ENCODE measurements at places on chromosomes 3 and 15.

DNA sequence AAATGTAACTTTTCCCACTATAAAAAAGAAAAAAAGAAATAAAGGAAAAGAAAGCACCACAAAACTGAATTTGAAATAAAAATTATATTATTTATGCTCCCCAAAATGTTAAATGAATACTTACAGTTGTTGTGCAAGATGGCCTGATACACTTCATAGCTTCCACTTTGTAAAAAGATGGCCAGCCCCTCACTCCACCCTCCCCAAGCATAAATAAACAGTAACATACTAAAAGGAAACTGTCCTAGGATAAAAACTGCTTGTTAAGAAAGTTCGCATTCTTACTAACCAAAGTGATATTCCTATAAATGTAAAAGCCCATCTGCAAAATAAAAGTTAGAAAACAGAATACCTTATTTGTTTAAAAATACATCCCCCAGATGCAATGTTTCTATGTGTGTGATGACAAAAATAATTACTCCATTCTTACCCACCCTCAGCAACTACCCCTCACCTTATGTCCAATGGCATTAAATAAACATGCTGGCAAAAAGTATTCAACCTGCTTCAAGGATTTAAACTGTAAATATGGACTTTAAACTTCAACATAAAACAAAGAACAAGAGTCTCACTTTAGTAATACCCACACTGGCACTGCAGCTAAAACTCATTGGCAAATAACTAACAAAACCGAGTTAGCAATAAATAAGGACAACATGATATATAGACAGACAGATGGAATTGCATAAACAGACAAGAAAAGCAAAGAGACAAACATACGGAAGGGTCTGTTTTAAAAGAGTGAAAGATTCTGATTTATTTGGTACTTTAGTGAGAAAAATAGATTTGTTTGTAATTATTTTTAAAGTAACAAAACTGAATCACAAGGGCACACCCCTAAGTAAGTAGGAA lies 47.7 kb downstream of the ZBTB20 start:
- no peak for DNase-seq

- DNase-seq = no peak
Measured at GRCh38 chr3:33758864-33759263, 39.6 kb upstream of the PDCD6IP start.

GRCh38 chr3:63245726-63246241 lies 32.3 kb upstream of the SYNPR start:
- no peak for DNase-seq

GRCh38 chr3:187746442-187747281 lies 1.4 kb upstream of the BCL6 start:
- no peak for DNase-seq

- no peak for DNase-seq
Measured at GRCh38 chr15:27339138-27339537, 368.2 kb downstream of the GABRG3 start.

DNA sequence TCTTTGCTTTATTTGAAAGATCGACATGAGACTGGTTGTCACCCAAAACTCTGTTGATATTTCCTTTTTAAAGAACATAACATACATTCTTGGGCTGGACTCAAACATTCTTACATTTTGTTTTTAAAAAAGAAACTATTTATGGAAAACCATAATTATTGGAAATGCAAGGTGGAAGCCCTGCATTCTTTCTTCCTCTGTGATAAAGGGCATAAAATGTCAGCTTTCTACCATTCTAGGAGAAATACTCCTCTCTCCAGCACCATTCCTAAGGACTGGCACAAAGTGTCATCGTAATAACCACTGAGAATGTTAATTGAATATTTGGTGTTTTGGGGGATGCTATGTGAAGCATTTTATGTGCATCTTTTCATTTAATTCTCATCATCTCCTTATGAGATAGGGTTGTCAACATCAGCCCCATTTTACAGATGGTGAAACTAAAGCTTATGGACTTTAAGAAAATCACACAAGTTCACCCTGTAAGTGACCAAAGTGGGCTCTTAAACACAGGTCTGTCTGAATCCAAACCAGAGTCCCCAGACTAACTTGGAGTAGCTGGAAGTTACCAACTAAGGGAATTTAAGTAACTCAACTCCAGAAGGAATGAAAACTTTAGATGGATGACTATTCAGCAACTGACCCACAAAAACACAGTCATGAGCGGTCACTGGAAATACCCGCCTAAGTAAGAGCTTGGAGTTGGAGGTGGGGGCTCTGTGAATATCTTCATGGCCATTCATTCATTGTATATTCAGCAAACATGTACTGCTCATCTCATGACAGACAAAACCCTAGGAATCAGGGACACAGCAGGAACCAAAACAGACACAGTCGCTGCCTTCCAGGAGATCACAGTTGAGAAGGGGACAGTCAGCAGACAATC lies 45.9 kb upstream of the LMCD1 start:
- no peak for DNase-seq

- no peak for DNase-seq
Measured at GRCh38 chr3:58608648-58609047, 31.5 kb upstream of the FAM107A start.

GRCh38 chr15:90049666-90050604 lies 48.8 kb downstream of the ZNF710 start:
- no peak for DNase-seq

GRCh38 chr3:192917404-192918274 lies at the start of gene MB21D2:
Gene MB21D2 (minus strand): TSS chr3:192917856. CDS start chr3:192917840, 16 bp downstream.
- peak; percentile 68 for DNase-seq

- DNase-seq = no peak
Measured at GRCh38 chr3:188689101-188689574, 482.6 kb upstream of the TPRG1 start.

- DNase-seq = peak; percentile 37
Measured at GRCh38 chr15:83436513-83437158, 10.5 kb upstream of the SH3GL3 start.

GRCh38 chr15:69988541-69989225 lies 109.0 kb downstream of the TLE3 start:
- no peak for DNase-seq

DNA sequence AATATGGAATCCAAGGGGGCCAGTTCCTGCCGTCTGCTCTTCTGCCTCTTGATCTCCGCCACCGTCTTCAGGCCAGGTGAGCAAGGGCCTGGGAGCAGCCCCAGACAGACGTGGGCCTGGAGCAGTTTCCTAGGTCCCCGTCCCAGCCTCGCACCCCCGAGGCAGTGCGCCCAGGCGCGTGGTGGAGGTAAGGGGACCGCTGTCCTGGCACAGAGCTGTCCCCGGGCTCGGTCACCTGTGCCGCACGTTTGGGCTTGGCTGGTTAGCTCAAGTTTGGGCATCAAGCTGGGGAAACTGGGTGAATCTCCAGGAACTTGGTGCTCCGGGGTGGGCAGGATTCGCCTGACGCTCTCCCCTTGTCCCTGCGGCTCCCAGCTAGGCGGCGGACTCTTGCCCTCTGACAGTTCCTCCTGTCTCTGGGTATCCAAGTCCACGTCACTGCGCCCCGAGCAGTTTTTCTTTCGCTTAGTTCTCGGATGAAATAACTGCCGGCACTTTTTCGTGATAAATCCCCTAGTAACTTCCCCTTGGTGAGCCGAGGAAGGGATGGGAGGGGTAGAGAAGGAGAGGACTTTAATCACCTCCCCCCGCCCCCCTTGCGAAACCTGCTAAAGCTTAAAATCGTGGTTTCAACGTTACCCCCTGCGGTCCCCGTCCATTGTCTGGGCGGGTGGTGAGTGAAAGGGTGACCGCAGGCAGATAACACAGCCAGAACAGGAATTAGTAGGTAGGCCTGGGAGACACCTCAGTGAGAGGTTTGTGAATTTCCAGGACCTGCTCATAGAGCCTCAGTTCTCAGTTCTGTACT lies 901 bp downstream of the ALCAM start:
- DNase-seq = peak; percentile 64

DNA sequence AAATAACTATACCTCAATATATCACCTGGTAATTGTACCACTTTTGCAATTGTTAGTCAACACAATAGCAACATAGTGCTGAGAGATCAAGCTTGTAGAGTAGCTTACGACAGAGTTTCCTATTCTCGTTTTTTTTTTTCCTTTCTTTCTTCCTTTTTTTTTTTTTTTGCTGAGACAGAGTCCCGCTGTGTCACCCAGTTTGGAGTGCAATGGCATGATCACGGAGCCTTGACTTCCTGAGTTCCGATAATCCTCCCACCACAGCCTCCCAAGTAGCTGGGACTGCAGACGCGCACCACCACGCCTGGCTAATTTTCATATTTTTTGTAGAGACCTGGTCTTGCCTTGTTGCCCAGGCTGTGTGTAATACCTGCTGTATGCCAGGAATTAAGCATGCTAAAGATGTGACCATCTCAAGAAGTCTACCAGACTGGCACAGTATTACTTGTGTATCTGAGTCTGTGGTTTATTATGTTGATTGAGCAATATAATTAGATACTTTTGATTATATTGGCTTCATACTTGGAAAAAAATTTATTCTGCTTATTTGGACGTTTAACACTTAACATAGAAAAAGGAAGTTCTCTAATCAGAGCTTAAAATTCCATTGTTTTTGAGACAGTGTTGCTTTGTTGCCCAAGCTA lies 3.0 kb downstream of the SELENOT start:
- no peak for DNase-seq

DNA sequence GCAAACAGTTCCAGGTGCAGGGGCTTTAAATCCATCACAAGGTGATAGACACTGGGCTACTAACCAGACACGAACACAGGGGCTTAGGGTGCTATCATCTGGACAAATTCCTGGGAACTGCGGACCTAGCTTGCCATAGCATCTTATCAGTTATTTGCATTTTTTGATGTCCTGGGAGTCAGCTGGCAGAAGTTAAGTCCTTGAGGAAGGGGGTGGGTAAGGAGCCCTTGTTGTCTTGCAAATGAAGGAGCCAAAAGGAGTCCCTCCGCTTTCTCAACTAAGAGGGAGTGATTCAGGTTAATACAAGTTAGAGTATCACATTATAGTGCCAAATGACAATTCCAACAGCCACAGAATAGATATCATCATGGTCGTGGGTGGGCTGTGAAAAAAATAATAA lies 108.9 kb downstream of the NPAP1 start:
- no peak for DNase-seq

GRCh38 chr15:79166311-79166955 lies 75.9 kb upstream of the RASGRF1 start:
- DNase-seq = no peak

- DNase-seq = peak; percentile 72
Measured at GRCh38 chr3:65732051-65732935, 306.4 kb downstream of the MAGI1 start.

DNA sequence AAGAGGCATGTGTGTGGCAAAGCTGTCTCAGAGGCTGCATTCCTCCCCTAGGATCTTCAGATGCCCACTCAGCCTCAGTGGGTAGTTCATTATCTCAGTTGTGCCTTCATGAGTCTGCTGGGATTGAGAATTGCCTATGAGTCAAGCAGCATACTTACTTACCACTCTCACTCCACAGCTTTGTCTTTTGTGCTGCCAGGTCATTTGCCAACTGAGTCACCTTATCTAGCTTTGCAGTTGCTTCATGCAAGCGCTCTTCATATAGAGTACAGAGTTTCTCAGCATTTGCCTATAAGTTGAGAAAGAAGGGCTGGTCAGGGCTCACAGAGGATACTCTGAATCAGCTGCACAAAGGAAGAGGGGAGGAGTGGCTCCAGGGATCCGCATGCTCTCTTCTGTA lies 89.5 kb downstream of the MYH15 start:
- DNase-seq = no peak

- no peak for DNase-seq
Measured at GRCh38 chr15:71648095-71648494, 162.3 kb upstream of the NR2E3 start.

DNA sequence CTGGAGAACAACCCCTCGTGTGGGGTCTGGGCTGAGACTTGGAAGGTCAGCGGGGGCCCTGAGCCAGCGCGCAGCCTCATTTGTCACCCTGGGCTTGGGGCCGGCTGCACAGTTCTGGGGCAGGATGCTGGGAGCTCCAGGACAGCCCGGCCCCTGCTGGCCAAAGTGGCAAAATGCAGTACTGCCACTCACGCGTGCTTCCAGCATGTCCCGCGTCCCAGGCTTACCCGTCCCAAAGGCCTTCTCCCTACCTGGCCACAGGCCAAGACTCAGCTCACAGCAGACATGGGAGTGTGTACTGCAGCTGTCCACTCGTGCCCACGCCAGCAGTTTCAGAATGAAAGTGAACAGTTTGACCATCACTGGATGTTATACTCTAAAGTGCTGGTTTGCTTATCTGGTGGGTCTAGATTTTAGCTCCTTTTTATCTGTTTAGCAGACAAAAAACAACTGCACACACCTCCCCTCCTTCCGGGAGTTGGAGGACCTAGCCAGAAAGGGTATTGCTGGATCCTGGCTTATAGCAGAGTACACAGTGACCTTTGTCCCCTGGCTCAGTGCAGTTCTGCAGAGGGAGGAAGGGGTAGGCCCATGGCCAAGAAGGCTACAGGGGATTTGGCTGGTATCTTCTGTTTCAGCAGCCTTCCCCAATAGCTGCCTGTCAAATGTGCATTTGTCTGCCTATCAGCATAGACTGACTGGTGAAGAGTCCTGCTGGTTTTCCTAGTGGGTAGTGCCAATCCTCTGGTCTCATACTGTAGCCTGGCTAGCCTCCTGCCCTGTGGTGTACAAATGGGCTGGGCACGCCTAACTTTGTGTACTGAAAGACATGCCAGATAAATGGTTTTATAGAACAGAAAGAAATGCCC lies 23.2 kb upstream of the IP6K2 start:
- peak; percentile 47 for DNase-seq

GRCh38 chr15:100526027-100526481 lies 2.7 kb downstream of the CERS3 start:
- DNase-seq = no peak

DNA sequence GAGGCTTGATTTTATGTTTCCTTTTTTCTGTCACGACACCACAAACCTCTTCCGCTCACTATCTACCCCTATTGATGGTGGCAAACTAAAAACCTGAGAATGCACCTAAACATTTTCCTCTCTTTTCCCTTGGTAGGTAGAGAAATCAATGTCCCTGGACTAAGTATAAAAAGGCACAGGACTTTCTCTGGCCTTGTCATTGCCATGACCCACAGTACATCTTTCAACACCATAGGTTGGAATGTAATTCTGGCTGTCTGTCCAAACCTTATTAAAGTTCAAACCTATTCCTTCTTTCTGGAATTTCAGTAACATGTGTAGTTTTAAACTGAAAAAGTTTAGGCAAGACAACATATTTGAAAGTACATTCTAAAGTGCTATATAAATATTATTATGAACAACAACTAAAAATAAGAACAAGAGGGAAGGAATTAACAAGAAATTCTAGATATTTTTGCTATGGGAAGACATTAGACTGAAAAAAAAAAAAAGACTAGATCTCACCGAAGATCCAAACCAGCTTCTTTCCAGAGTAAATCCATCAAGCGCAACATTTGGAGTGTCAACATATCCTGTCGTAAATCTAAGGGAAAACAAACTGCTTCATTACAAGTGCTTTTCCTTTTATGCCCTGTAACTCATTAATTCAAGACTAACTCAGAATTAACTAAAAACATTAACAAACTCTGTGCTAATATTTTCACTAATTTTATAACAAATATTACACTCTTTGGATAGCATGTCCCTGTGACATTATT lies 73.1 kb downstream of the FAIM start:
- no peak for DNase-seq

Measured in neuronal stem cell (in vitro differentiated cells).